ENCODE measurements at places on chromosomes 13 and 19. TPM values are rescaled to one million over a fixed set of nuclear protein-coding genes. Genes with fewer than 3 reads are reported as not detected.

GRCh38 chr19:7705387-7706187 is 3.7 kb upstream of the FCER2 start:
- DNase-seq, result no peak

The DACT3 gene
- polyA plus RNA-seq, result 0.44 TPM

DNA sequence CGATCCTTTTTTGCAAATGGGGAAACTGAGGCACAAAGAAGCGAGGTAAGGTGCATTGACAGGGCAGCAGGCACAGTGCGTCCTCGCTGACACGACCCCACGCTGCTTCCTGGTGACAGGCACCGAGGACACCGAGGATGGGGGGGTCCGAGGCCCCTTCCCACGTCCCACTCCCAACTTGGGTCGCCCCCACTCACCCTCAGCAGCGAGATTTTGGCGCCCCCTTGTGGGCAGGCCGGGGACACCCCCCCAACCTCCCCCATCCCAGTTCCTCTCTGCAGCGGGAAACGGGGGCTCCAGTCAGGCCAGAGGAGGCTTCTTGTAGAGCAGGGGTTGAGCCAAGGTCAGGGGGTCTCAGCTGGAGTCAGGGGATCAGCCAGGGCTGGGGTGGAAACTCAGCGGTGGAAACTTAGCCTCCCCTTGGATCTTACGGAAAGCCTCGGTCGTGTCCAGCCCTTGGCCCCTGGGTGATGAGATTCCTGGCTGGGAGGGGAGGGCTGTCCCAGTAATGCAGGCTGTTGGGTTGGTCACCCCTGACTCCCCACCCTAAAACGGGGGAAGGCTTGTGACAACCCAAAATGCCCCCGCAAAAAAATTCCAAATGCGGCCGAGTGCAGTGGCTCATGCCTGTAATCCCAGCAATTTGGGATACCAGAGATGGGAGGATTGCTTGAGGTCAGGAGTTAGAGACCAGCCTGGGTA is 8.2 kb downstream of the SMIM24 start:
- peak; percentile 76 for DNase-seq

- no peak for DNase-seq
Observed at GRCh38 chr13:21625366-21625765, 21.4 kb upstream of the MICU2 start.

DNA sequence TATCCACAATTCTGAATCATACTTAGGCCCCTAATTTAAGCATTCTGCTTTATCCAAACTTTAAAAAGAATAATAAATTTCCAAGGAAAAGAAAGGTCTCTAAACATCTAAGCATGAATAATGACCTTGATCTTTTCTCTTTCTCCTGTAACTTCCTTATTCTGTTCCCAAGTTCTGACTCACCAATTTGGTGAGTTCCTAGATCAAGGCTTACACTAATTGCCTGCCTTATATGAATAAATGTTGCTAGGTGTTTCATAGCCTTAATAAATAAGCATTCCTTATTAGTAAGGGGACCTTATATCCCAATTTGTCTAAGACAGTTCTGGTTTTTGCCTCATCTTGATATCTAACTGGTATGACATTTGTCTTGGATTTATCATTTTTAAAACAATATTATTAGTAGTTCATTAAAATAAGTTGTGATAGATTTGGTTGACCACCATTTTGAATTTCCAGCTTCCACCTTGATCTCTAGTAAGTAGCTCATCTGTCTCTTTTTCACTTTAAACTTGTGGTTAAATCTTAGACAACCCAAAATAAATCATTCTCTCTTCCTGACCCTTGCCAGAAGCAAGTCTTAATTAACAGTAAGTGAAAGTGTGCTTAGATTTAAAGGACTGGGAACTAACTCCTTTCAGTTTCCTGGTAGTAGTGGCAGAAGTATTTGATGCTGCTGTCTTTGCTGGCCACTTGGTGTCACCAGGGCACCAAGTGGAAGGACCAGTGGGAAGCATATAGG is 121.2 kb upstream of the MLNR start:
- DNase-seq, result no peak

DNA sequence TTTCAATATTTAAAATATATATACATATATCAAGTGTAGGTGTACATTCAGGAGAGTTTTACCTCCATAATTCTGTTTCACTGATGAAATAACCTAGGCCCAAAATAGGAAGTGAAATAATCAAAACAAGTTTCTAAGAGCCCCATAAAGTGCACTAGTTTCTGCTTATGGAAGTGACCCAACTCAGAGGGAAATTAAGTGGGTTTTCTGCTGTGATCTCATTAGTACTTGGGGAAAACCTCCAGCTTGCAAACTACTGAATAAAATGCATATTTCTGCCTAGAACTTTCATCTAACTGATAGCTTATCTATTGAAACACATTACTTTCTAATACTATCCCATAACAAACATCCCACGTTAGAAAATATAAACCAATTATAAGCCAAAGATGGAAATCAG is 45.4 kb upstream of the MIR17HG start:
- DNase-seq, result no peak

GRCh38 chr13:75494491-75494890 is 12.5 kb upstream of the TBC1D4 start:
- DNase-seq, result no peak

The OR4F17 gene
- polyA plus RNA-seq, result not detected

The PLIN3 gene
- 75.3 TPM for polyA plus RNA-seq

GRCh38 chr13:45055198-45055901 is 65.0 kb upstream of the GTF2F2 start:
- DNase-seq, result no peak

DNA sequence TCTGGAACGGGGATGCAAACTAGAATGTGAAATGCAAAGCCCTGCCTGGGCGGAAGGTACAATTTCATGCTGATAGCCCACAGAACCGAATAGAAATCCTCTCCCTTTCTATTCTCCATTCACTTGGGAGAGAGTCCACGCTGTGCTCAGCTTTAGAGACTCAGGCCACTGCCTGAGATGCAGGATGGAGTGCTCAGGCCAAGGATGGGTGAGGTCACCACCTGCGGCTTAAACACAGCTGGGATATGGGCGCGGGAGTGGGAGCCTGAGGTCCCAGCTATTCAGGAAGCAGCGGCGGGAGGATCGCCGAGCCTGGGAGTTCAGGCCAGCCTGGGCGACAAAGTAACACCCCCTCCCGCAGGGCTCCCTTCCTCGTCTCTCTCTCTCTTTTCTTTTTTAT is 446 bp upstream of the ZNF83 start:
- peak; percentile 33 for DNase-seq

DNA sequence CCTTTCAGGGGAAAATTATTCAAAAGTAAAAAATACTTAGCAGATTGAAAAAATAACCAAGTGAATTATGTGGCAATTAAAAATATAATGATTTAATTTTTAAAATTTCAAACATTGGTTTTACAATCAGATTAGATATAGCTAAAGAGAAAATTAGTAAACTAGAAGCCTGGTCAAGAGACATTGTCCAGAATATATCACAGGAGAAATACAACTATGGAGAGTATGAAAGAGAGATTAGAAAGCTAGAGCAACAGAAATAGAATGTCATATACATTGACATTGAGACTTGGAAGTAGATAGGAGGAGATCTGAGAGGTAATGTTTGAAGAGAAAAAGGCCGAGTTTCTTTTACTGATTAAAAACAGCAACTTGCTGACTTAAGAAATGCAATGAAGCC is 476.4 kb upstream of the SLC10A2 start:
- no peak for DNase-seq

DNA sequence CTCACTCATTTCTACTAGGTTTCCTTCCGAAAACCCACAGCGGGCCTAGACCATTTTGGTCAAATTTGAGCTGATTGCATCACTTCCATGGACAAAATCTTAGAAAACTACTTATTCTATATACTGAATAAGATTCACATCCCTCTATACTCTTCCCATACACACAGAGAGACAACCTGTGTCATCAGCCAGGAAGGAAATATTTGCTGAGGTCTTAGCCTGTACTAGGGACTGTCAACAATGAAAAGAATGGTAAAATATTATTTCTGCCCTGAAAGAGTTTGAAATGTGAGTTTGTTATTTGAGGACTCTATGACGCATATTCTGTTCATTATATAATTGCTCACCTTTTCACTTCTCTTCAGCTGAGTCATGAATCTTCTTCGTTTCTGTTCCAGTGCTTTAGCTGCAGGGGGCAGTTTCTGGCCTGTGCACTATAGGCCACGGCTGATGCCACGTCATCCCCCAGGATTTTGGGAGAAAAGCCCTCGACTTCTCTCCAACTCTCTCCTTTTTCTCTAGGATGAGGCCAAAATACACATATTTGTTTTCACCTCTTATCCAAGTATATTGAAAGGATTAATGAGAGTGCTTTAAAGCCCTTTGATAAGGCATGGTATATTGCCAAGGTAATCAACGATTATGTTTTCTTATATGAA is 47.7 kb downstream of the GSX1 start:
- DNase-seq, result no peak

The ZNF554 gene
- 3.6 TPM for polyA plus RNA-seq

DNA sequence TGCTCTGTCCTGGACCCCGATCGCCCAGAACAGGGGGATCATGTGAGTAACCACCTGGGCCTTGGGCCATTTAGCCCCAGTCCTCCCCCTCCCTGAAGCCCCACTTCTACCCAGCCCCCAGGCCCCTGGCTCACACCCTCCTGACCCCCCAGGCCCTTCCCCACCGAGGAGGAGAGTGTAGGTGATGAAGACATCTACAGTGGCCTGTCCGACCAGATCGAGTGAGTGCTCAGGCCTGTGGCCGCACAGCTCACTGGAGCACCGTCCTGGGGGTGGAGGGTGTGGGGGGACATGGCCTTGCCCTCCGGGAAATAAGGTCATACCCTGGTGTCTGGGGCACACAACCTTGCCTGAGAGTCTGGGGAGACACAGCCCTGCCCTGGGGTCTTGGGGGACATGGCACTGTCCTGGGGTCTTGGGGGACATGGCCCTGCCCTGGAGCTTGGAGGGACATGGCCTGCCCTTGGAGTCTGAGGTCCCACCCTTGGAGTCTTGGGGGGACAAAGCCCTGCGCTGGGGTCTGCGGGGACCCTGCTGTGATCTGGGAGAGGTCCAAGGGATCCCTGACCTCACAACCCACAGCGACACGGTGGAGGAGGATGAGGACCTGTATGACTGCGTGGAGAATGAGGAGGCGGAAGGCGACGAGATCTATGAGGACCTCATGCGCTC is 49.3 kb downstream of the VAV1 start:
- no peak for DNase-seq

DNA sequence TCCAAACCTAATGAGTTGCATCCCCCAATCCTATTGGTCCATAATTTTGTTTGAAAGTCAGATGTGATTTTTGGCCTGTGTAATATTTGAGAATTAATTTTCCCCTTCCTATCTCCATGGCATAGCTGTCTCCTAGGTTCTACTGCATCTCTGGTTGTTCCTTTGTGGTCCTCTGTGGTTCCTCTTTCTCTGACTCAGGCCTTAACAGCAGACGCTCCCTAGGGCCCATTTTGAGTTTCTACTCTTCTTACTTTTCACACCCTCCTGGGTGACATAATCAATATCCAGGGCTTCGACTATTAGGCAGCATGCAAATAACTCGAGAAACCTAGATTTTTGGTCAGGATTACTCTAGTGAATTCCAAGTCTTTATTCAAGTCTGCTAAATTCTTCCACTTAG is 160.7 kb downstream of the RFC3 start:
- DNase-seq, result no peak

GRCh38 chr19:48489608-48490216 is 20.5 kb downstream of the CYTH2 start:
- DNase-seq, result peak; percentile 76

The PRRG2 gene
- polyA plus RNA-seq, result 1.4 TPM

The DPF1 gene
- 0.16 TPM for polyA plus RNA-seq

DNA sequence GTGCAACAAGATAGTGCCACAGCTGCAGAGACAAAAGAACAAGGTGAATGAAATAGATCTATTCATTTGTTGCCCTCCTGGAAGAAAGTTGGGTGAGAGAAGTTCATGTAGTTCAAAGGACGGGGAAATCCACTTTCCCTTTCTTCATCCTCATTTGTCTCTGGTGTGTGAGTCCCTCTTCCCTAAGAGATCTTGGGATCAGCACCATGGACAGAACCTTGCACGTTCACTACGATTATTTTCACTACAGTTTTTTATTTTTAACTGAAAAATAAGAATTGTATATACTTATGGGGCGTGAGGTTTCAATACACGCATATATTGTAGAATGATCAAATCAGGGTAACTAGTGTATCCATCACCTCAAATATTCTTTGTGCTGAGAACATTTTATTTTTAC is 29.2 kb downstream of the NLRP5 start:
- DNase-seq, result no peak

DNA sequence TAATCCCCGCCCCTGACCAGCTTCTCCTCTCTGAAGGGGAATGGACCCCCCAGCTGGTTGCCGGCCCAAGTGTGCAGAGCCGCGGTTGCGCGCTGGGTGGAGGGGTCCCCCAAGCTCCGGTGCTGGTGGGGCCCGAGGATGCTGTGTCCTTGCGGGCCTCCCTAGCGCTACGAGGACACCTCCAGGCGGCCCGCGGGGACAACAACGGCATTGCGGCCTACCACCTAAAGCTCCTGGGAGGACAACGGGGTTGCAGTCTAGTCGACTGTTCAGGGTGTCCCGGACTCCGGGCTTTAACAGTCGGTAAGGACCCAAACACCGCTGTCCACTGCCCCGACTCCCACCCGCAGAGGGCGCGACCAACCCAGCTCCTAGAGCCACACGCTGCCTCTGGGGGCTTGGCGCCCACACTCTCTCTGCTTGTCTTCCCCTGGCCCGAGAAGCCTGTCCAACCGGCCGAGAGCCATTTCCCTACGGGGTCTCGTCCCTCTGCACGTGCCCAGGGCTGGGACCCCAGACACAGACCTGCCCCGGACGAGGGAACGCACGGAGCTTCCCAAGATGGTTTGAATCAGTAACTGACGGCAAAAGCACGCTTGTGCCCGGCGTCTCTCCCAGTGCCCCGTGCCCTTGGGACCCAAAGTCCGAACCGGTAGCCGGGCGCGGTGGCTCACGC is 927 bp upstream of the SDHAF1 start:
- DNase-seq, result no peak

DNA sequence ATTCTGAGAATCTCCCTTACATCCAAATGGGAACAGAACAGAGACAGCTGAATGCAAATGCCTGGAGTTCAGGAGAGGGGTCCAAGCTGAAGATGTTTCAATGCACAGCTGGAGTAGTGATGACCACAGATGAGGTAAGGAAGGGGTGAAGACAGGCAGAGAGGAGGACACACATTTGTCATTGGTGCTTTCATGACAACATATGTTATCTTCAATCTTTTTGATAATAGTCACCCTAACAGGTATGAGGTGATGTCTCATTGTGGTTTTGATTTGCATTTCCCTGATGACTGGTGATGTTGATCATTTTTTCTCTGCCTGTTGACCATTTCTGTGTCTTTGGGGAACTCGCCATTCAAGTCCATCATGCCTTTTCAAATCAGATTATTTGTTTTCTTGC is 19.2 kb downstream of the SIGLEC7 start:
- no peak for DNase-seq

DNA sequence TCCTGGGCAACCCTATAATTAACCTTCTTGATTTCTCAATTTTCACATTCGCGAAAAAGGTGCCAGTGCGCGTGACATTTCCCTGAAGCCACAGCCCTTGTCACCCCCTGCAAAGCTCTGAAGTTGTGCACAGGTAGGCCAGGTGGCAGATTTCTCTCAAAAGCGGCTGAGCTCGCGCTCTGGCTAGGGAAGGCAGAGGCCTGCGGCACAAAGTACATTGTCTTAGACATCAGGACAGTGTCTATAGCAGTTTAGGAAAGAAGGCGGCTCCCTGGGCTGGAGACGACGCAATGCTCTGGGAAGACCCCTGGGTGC is 42.9 kb upstream of the ZNF14 start:
- DNase-seq, result peak; percentile 23

- no peak for DNase-seq
Observed at GRCh38 chr13:99822820-99823219, 148.7 kb downstream of the ZIC5 start.

Measured in psoas muscle (tissue), 8 donors.